ENCODE measurements at places on chromosomes 3 and 15.

DNA sequence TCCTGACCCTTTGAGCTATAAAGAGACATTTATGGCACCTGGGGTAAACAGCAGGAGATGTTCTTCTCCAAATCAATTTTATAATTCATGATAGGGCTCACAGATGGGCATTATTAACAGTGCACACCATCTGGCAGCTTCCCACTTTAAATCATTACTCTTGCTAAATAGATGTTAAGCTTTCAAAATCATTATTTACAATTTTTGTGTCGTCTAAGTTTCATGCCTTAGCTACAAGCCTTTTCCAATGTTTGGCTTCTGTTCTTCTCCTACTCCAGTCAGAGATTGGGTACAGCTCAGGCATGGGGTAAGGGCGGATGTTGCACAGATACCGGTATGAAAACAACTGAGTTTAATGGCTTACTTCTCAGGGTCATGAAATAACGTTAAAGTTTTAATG, 120.9 kb upstream of the PFN2 start:
- ATAC-seq = no peak

DNA sequence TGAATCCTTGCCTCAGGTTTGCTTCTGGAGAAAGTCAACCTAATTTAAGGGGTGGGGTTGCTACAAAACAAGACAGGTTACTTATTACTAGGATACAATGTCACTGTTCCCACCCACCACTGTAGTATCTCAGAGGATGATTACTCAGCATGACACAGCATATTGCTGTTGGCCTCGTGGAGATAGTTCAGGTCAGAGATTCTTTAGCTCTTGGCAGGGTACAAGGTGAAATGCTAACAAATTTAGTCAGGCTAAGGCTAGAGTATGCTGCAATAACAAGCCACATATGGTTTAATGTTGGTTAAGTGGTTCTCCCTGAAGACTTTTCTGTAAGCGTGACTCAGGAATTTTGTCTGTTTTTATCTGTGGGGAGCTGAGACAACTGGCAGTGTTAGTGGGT, 161.8 kb downstream of the EDEM1 start:
- no peak for ATAC-seq

DNA sequence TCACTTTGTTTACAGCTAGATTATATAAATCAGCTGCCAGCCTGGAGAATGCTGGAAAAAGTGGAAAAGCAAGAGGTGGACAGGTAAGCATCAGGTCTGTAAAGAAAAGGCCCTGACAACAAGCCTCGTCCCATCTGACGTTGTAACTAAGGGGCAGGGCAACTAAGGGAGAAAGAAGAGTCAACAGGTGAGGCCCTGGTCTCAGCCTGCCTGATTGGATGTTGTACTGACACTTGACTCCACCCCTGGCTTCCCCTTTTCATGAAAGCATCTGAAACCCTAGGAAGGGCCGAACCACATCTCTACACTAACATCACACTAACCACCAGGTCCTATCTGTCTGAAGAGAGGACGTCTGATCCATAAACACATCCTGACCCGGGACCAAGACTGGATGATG, 357.6 kb upstream of the CFAP20DC start:
- ATAC-seq = no peak

- ATAC-seq = no peak
Measured at GRCh38 chr3:149828390-149828789, 15.4 kb downstream of the RNF13 start.

- no peak for ATAC-seq
Measured at GRCh38 chr15:36996121-36996520, 104.2 kb downstream of the MEIS2 start.

DNA sequence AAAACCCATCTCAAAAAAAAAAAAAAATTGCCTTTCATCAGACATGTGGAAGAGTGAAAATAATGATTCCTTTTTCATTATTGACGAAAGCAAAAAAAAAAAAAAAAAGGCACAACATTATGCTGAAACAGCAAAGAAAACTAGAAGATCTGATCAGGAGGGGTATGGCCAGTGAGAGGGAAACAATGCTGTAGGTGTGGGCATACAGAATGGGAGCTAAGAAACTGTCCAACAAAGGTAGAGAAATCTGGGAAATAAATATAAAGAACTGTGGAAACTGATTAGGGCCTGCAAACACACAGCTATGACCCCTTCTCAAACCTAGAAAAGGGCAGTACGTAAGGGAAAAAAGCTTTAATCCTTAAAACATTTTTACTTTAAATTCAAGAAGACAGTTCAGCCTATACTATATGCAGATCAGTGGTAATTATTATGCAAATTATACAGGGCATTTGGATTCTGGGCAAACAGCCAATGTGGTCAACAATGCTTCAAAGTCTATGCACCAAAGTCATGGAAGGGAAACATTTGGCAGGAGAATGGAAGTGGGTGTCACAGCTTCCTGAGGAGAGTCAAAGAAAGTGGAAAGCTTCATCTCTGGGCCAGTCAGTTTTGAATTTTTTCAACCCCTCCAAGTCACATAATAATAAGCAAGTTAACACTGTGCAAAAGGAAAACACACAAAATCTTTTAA, 68.3 kb upstream of the SLC12A8 start:
- no peak for ATAC-seq

DNA sequence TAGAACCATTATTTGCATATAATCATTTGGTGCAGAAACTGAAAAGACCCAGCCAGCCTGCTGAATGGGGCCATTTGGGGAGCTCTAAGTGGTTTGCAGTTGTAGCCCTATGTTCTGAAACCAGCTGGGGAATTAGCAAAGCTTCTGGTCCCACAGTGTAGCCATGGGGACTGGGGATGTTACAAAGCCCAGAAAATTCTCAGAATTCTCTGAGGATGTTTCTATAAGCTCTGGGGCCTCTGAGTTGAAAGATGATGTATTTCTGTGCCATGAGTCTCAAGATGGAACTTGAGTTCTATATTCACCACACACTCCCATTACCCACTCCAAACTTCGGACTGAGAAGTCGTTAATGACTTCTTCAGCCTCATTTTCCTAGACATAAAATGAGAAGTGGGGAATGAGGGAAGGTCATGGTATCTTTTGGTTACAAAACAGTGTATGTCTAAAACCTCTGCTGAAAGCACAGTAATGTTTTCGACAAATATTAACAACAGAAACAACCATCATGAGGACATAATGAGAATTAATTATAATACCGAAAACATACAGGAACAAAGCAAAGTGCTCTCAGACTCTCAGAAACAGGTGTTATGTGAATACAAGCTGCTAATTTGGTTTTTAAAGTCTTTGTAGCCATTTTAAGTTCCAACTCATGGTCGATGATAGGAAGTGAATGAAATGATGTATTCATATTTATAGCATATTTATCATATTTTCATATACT, 89.4 kb downstream of the RFTN1 start:
- no peak for ATAC-seq

DNA sequence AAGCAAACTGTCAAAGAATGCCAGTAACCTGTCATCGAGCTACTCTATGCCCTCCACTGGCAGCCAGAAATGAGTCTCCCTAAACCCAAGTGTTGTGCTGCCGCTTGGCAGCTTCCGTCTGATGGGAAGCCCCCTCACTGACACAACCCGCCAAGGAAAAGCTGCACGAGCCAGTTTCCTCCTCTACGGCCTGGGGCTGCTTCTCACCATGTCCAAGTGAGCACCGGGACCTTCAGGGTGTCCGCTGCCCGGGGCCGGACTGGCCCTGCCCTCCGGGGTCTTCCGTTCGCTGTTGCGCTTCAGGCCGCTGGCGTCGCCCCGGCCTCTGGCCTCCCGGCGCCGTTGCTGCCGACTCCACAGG, 490 bp downstream of the TOMM70 start:
- ATAC-seq = no peak

DNA sequence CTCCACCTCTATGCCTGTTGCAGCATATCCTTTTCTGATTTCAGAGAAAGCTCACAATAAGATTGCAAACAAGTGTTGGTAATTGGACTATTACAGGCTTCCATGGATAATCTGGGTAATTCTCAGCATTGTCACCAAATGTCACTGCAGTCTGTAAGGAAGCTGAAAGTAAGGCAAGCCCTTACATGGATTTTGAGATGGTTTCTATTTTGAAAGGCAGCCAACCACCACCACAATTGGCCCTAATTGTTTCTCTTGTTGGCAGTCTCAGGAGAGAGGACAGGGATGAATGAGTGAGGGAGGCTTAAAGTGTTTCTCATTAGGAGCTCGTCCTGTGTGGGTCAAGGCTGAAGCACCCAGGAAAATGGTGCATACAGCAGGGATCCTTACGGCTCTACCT, 879.9 kb downstream of the TUSC7 start:
- no peak for ATAC-seq

DNA sequence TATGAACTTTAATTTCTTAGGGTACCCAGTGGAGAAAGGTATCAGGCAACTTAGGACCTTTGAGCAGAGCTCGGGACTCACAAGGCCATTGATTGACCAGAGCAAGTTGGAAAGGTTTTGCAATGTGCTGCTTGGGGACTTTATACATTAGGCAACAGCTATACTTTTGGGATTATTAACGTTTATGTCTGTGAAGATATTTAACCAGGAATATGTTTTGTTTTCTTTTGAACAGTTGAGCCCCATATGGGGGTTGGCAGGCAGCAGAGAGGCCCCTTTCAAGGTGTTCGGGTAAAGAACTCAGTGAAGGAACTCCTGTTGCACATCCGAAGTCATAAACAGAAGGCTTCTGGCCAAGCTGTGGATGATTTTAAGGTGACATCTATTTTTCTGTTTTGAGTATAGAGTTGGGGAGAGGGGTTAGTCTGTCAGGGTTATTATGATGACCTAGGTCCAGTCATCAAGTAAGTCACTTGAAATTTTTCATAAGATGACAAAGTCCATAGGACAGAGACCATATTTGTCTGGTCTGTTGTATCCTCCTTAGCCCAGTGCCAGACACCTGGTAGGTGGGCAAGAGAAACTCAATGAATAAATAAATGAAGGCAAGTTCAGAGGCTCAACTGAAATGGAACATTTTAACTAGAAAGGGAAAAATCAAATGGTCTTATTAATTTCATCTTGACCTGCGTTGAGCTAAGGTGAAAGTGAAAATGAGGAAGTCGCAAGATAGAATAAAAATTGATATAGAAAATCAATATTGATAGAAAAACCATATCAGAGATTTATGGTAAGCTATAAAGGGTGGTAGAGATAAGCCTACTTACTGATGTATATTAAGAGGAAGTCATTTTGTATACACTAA, 2.8 kb downstream of the NFKBIZ start:
- ATAC-seq = no peak

DNA sequence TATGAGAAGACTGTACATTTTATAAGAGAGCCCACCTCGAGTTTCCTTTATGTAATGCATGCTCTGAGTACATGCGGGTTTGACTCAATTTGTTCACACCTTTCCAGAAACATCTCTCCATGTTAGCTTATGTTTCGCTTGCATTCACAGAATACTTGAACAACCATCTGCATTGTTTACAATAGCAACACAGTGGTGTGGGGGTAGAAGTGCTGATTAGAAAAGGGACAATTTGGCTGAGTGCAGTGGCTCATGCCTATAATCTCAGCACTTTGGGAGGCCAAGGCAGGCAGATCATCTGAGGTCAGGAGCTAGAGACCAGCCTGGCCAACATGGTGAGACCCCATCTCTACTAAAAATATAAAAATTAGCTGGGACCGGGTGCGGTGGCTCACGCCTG, 60.9 kb downstream of the NCEH1 start:
- ATAC-seq = no peak

GRCh38 chr15:25670025-25670554, 193.0 kb downstream of the ATP10A start:
- peak; percentile 29 for ATAC-seq

- peak; percentile 89 for ATAC-seq
Measured at GRCh38 chr15:60660290-60661051, 181.5 kb upstream of the ICE2 start.

GRCh38 chr3:60333710-60334109, 917.5 kb downstream of the FHIT start:
- ATAC-seq = no peak

- ATAC-seq = no peak
Measured at GRCh38 chr15:31932576-31932975, 97.7 kb upstream of the CHRNA7 start.

DNA sequence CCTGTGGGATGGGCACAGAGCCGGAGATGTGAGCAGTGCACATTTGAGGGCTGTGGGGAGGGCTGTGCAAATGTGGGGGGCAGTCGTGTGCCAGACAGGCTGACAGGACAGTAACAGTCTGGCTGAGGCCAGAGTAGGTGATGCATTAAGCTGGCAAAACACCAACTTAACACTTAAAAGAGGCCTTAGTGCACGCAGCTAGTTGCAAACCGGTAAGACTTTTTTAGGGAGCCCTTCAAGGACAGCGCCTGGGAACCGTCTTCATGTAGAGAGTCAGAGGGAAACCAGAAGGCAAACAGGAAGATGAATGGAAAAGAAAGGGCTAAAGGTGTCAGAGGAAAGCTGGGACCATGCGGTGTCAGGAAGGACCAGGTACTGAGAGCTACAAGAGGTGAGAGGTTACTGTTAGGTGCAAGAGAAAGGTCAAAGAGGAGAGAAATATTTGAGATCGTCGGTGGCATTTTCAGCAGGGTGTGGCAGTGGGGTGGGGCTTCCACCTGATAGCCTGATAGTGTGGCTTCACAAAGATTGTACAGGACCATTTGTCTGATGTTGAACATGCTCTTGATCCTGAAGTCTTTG, 30.0 kb upstream of the CHD2 start:
- peak; percentile 37 for ATAC-seq

DNA sequence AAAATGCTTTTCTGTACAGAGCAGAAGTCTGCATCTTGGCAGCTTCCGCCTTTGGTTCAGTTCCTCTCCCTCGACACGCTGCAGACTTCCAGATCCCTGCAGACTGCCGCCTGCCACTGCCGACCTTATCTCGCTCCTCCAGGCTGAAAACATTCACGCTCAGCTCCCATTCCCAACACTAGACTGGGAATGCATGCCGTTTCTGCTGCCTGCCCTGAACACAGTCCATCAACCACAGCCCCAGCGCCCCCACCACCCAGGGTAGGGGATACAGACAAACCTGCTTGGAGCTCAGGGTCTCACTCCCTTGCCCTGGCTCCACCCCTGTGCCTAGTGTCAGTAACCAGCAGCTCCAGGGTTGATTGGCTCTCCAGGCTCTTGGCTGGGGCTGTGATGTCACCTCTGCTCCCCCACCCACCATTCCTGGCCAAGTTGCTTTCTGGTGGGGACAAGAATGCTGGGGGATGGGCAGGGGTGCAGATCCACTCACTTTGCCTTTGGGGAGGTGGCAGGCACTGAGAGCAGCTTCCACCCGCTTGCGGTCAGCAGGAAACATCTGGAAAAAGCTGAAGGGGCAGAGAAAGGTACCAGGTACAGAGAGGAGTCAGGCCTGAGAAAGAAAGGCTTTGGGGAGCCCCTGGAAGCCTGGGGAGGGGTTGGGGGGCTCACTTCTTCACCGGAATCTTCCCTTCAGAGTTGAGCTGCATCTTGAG, 6.1 kb downstream of the PLCB2 start:
- ATAC-seq = no peak

GRCh38 chr3:105347625-105348302, 18.9 kb upstream of the ALCAM start:
- no peak for ATAC-seq

DNA sequence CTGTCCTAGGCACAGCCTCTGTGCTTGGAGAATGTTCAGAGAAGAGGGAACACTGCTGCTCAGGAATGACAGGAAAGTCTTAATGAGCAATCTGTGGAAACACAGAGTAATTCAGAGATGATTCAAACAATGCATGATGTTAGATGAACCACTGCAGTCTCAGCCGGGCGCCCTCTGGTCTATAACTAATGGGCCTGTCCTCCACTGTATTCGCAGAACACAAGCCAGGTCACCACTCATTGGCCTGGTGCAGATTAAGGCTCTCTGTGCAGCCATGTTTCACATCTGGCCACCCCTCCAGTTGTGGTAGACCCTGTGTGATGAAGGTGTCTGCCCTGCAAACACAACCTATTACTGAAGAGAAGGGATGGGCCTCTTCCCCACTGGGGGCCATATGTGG, 281.7 kb upstream of the ROPN1 start:
- no peak for ATAC-seq
